ENCODE measurements at places on chromosomes 12 and 14.

DNA sequence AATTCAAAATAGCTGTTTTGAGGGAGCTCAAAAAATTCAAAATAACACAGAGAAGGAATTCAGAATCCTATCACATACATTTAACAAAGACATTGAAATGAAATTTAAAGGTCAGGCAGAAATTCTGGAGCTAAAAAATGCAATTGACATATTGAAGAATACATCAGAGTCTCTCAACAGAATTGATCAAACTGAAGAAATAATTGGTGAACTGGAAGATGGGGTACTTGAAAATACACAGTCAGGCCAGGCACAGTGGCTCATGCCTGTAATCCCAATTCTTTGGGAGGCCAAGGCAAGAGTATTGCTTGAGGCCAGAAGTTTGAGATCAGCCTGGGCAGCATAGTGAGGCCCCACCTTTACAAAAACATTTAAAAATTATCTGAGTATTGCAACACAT, 34.1 kb upstream of the DHRS7 start:
- DNase-seq, result no peak

DNA sequence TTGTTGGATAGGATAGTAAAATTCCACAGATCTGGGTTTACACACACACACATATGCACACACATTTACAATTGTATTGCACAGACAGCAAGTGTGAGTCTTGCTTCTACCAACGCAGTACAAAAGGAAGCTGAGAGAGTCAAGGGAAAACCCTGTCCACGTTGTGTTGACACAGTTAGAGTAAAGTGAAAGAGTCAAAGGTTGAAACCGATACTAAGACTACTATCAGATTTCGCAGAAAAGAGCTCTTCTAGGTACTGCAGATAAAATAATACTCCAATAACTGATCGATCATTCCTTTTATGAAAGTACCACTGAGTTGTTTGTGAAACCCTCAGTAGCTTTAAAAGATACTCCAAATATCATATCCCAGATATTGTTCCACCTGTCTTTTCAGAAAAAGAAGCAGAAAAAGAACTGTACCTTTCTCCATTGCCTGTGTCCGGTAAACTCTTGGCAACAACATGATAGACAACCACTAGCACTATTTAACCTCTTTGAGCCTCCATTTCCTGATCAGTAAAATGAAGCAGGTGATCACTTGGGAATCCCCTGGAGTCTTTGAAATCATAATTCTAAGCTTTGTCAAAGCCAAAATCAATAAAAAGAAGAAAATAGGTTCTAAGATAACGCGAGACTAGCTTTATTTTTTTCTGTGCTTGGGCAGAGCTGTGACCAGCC, 224.6 kb upstream of the FOXN3 start:
- no peak for DNase-seq

DNA sequence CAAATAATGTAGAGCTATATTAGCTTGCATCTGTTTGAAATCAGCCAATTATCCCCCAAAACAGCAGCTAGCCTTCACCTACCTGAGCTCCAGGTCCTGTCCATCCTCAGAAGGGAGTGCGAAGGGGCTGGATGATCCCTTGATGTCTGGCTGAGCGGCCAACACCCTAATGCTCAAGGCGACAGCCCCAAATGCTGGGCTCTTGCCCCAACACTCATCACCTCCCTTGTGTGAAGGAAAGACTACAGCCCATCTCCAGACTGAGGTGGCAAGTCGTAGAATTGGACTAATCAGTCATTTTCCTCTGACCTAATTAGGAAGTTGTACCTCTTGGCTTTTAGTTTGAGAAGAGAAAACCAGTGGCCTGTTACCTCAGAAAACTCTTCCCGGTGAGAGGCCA, 16.3 kb upstream of the MDM1 start:
- no peak for DNase-seq

DNA sequence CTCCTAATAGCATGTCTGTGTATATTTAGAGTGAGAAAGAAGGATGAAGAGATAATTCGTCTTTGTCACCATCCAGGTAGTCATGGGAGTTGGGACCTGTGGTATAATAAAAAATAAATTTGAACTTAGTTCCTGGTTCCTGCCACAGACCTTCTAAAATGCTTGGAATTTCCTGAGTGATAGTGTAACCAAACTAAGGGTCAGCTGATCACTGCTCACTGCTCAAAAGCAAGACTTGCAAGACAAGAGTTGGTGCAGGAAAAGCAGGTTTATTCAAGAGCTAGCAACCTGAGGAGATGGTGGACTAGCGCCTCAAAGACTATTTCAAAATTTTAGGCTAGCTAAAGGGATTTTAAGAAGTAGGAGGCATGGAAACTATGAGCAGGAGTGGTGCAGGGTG, 19.1 kb downstream of the ANG start:
- DNase-seq, result no peak

DNA sequence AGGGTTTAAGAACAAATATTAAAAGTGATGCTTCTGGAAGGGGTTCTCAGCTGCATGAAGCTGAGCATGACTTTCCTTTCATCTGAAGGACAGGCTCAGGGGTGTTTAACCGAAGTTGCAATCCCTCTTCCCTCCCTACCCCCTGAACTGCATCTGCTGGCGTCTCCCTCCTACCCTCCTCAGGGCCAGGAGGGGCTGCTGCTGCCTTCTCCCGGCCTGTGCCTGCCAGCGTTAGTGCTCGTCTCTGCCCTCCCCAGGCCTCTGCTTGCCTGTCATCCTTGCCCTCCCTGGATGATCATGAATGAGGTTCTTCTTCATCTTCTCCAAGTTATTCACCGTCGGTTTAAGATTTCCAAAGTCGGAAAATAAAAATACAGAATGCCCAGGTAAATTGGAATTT, 12.2 kb downstream of the SMOC1 start:
- no peak for DNase-seq

Data from inflammatory macrophage (primary cell).